ENCODE measurements at places on chromosomes 4 and X.

DNA sequence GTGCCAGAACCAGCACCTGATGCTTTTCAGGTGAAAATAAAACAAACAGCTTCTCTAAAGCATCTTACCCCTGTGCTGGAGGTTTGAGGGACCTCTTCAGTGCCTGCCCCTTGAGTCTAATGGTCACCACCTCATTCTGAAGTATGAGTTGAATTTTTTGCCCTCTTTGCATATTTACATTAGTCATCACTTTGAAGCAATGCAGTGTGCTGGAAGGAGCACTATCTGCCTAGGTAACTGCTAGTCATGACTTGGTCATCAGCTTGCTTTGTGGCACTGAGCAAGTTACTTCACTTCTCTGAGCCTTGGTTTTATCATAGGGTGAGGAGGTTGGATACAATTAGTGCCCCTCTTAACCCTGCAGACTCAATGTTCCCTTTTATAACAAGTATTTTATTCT is 44.9 kb downstream of the SPATA18 start:
- DNase-seq: no peak

DNA sequence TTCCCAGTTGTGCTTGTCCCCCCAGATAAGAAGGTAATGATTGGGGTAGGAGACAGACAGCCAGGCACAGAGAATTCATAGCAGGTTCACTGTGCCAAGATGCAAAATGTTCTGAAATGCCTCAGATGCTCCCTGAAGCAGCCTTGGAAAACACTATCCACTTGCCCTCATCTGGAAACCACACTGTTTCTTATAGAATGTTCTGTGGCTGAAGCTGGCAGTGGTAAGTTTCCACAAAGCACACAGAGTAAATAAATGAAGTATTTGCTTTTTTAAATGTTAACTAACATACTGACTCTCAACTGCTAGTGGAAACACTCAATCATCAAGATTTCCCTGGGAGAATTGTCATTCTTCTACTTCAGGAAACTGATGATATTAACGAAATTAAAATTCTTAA is 311.4 kb downstream of the PRDM5 start:
- DNase-seq: no peak

DNA sequence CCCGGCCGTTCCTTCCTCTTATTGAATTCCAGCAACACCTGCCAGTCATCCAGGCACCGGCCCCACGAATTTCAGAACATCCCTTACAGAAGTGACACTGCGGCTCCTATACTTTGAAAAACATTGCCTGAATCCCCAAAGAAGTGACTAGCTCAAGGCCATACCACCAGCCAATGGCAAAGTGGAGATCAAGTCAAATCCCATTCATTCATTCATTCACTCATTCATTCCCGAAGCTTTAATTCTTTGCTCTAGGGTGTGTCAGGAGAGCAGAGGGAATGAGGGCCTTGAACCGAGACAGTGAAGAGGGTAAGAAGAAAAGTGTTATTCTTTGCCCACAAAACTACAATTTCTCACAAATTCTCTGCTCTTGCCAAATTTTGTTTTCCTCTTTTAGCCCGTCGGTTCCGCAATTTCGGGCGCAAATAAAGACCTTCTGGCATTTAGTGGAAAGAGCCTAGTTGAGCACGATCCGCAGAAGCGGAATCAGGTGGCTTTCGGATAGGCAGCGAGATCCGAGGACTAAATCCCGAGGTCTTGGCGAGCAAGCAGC is 824 bp upstream of the HMGB3 start:
- DNase-seq: no peak

GRCh38 chr4:88585917-88586316 is 6.4 kb upstream of the HERC3 start:
- no peak for DNase-seq

GRCh38 chr4:12778706-12779105 is 705.4 kb downstream of the RAB28 start:
- no peak for DNase-seq
